ENCODE measurements at places on chromosomes 5 and 9.

DNA sequence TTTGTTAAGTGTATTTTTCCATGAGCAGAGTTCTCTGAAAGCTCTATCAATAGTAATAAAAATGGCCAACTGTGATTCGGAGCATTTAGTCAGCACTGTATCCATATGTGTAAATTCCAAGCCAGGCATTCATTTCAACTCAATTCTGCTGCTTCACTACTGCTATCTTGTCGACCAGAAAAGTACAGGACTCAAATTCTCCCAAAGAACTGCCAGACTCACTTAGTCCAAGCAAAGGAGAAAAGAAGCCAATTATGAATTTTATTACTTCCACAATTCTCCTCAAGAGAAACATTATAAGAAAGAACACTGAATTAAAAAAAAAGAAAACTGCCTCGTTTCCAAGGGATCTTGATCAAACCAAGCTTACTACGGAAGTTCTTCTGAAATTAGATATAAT, 906.3 kb upstream of the DMAC1 start:
- DNase-seq = no peak

- DNase-seq = no peak
These were observed 50.3 kb downstream of the PFDN1 start for GRCh38 chr5:140252470-140253126.

- no peak for DNase-seq
These were observed 794.0 kb upstream of the COX7C start for GRCh38 chr5:85823462-85824426.

GRCh38 chr5:176611435-176611834, 1.5 kb upstream of the GPRIN1 start:
- DNase-seq = peak; percentile 42

- DNase-seq = no peak
These were observed 237.7 kb downstream of the SYK start for GRCh38 chr9:91039125-91039834.

- DNase-seq = no peak
These were observed 1043.4 kb upstream of the CDH10 start for GRCh38 chr5:25688156-25688555.

- DNase-seq = no peak
These were observed 92.8 kb downstream of the CAVIN4 start for GRCh38 chr9:100670719-100671118.

Measured in upper lobe of left lung (tissue), 6 donors.